ENCODE measurements at places on chromosomes 2 and 18.

- DNase-seq = no peak
Measured at GRCh38 chr2:15940661-15941480, 521 bp downstream of the MYCN start.

DNA sequence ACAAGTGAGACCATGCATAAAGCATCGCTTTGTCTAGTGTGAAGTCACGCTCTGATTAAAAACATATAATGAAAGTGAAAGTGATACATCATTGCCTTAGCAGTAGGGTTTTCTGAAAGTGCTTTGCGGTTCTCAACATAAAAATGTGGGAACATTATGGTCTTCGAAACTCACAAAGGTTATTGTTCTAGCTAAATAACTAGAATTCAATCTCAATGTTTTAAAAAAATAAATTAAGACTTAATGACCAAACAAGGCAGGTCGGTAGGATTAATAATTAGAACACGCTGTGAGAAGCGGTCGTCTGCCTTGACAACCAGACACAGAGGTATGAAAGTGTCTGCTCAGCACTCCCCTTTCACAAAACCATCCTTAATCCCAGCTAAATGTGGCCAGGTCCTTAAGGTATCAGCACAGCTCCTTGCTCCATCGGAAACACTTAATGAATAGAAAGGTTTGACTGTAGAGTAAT, 42.2 kb downstream of the KLHL14 start:
- no peak for DNase-seq

DNA sequence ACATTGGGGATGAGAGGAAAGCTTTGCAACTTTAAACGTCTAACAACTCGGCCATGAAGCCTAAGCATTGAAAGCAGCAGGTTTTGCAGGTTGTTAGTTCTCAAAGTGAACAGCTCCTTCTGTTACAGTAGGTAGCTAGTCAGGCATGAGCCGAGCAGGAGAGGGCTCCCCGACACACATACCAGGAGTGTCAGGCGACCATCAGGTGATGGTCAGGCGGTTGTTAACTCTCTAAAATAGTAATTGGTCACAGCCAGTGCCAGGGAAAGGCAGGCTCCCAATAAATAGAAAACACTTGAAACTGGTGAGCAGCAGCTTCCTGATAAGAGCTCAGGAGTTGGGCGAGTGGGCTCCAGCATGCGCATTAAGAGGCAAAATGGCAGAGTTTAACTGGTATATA, 53.5 kb upstream of the DAPL1 start:
- no peak for DNase-seq

GRCh38 chr2:119673796-119674195, 5.2 kb upstream of the TMEM177 start:
- no peak for DNase-seq

DNA sequence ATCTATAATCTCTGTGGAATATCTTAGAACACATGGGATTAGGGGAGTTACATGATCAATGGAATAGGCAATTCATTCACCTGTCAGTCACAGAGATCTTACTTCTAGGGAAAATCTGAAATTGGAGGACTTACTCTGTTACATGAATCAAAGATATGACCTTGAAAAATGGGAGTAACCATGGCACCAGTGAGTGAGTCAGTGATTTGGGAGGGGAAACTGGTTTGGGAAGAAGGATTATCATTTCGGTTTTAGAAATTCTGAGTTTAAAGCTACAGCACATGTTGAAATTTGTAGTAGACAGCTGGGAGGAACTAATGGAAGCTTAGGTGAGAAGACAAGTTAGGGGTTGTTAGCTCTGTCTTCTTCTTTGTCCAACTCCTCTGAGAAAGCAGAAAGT, 153.7 kb downstream of the CAMKMT start:
- no peak for DNase-seq

GRCh38 chr2:20953146-20953824, 90.6 kb downstream of the APOB start:
- DNase-seq = no peak

DNA sequence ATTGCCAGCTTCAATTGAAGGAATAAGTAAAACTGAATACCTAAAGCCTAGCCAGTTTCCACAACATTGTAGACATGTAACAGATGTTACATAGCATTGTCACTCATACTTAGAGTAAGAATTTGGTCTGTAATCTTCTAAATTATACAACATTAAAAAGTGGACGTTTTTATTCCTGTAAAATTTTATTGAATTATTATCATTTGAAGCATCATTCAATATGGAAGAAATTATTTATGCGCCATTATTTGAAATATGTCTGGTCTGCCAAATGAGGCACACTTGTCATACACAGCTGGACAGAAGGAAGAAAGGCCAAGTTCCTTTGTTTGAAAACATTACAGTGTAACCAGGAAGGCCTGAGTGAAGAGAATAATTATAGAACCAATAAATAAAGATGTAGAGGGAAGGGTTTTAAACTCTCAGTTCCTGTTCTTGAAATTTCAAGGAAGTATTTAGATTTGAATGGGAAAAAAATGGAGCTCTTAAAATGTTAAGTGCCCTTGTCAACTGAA, 575.5 kb downstream of the LRRTM4 start:
- DNase-seq = no peak

GRCh38 chr2:157052685-157053224, 204.8 kb upstream of the GALNT5 start:
- DNase-seq = no peak

DNA sequence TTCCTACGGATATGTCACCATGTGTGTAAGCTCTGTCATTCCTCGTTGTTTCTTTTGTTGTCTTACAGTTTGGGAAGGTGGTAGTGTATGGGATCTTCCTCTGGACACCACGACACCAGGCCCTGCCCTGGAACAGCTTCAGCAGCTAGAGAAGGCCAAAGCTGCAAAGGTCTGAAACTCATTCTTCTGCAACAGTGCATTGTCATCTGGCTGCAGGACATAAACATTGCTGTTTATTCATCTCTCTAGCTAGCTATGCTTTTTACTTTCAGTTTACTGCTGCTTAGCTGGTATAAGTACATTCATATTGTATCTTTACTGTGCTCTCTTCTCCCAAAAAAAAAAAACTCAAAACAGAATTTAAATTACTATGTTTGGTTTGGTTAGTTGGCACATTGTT, 39.2 kb upstream of the KCNJ13 start:
- no peak for DNase-seq

DNA sequence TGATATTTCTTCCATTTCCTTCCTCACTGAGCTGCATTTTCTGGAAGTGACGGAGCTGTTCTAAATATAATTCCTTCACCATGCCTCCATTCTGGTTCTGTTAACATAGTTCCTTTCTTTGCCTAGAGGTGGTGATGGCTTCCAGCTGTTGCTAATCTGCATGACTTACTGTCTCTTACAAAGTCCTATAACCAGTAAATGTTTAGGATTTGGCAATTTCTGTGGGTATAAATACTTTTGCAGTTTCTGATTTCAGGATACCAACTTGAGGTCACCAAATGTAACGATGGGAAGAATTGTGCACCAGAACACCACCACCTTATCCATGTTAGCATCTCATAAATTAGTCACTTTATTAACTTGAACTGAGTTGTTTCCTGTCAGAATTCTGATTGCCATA, 101.7 kb upstream of the FN1 start:
- no peak for DNase-seq

GRCh38 chr2:69652206-69652605, 8.7 kb upstream of the AAK1 start:
- no peak for DNase-seq

DNA sequence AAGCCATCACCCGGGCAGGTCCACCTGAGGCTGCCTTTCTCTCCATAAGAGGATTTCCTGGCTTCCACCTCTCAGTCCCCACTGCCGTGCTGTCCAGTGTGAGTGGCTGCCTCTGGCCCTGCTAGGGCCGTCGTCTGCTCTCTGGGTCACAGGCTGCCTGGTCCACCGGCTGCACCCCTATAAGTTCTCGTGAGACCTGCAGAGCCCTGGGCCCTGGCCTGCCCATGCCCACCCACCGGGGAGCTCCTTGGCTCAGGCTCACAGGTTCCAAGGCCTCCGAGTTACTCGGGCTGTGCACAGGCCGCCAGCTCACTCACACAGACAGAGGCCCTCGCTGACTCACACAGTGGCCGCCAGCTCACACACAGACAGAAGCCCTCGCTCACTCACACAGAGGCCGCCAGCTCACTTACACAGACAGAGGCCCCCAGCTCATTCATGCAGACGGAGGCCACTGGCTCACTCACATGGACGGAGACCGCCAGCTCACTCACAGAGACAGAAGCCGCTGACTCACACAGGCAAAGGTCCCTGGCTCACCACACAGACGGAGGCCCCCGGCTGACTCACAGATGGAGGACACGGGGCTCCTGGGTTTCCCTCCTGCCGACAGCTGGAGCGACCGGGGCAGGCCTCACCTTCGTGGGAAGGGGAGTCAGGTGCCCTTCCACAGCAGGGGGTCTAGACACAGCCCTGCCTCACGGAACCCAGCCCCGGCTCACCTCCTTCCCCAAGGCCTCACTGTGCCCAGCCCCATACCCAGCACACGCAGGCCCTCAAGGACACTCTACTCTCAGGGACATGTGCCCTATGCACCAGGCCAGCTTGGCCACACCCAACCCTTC, 334.1 kb upstream of the MYT1L start:
- DNase-seq = no peak

- no peak for DNase-seq
Measured at GRCh38 chr18:36610661-36611060, 218.1 kb downstream of the TPGS2 start.

GRCh38 chr2:175571078-175571653, 389.7 kb upstream of the ATP5MC3 start:
- no peak for DNase-seq

- DNase-seq = no peak
Measured at GRCh38 chr2:52054824-52055223, 1022.9 kb upstream of the NRXN1 start.

DNA sequence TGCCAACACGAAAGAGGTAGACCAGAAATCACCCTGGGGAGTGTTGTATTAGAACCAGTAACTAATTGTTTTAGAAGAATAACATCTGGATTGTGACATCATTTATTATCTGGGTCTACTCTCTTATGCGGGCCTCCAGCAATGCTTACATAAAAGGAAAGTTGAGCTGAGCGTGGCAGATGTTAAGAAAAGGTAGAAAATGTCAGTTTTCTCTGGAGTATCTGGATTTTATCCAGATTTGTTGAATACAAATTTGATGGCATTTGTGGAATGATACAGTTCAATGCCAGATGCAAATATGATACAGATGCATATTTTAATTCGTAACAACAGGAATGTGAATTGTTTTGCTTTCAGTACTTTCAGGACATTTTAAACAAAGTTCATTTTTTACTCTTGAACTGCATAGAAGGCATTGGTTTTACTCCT, 90.3 kb downstream of the PRPF40A start:
- DNase-seq = no peak

- DNase-seq = no peak
Measured at GRCh38 chr2:77602771-77603170, 80.6 kb upstream of the LRRTM4 start.

- DNase-seq = no peak
Measured at GRCh38 chr2:219628986-219629901, 1.8 kb downstream of the SLC4A3 start.

DNA sequence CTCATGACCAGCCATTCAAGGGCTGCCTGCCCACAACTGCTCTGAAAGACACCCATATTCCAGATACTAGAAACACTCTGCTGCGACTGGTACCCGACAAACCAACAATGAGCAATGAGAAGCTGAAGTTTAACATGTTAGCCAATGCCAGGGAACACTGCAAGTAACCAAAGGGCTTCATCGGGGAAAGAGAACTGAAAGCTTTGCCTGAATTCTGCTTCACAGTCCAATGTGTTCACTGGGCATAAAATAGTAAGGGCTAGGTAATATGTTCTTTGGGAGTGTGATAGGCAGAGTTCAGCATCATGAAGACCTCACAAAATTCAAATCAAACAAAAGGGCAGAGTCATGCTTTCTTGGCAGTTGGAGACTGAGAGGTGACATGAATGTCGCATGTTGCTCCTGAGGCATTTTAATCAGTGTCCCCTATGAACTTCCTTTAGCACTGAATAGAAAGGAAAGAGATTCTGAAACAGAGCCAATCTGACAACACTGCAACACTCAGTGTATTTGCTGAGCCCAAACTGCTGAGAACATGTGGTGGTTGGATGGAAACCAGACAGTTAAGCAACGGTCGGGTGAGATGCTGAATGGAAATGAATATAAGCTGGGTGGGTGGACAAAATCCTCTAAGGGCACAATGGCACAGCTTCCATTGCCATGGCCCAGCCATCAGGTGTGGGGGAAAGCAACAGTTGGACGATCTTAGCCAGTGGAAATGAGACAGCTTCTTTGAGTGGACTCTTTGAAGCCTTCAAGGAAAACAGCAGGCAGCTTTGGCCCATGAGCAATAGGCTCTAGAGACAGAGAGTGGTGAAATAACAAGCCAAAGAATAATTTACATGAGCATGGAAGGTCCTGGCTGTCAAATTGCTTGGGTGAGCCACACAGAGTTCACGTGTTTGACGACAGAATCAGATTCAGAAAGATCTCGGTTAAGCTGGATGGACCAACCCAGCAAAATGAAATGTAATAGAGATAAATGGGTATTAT, 277.5 kb downstream of the AFF3 start:
- no peak for DNase-seq

Data from brain pericyte (primary cell).